ENCODE measurements at places on chromosomes 16 and 17.

DNA sequence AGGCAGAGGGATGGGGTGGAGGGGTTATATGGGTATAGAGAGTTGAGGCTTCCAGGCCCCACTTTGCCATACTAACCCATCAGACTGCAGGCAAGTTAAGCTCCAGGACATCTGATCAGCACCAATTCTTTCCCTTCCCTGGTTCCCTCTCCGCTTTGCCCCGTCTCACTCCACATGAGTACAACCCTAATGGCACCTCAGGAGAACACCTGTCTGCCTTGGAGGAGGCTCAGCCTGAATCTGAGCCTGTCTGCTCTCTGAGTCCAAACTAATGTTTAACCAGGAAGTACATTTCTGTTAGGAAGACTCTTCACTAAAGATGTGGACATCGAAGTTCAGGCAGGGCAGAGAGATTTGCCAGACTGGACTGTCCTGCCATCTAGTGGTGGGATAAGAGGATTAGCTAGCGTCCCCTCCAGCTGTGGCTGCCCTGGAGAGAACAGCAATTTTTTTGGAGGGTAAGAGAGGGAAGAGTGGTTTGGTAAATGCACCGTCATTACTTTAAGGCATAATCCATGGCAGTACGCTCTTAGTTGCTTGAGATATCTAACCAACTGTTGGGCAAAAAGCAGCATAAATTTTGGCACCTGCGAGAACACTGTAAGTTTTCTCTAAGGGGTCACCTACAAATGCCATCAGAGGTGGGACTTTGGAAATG lies 29.2 kb upstream of the LRRC75A start:
- DNase-seq: peak; percentile 90

DNA sequence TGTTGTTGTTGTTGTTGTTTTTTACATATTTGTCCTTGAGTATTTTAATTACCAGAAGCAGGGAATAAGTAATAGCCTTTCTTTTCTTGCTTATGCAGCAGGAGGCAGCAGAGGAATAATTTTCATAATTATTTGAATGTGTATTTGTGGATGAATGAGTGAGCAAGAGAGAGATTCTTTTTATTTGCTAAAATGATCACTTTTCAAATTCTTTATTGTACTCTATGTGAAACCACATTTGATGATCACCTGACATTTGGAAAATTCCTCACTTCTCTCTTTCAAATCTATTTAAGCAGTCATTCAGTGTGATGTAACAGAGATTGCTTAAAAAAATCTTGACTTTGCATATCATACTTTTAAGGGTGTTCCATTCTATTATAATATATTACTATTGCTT lies 223.6 kb downstream of the BCAS3 start:
- DNase-seq: no peak

DNA sequence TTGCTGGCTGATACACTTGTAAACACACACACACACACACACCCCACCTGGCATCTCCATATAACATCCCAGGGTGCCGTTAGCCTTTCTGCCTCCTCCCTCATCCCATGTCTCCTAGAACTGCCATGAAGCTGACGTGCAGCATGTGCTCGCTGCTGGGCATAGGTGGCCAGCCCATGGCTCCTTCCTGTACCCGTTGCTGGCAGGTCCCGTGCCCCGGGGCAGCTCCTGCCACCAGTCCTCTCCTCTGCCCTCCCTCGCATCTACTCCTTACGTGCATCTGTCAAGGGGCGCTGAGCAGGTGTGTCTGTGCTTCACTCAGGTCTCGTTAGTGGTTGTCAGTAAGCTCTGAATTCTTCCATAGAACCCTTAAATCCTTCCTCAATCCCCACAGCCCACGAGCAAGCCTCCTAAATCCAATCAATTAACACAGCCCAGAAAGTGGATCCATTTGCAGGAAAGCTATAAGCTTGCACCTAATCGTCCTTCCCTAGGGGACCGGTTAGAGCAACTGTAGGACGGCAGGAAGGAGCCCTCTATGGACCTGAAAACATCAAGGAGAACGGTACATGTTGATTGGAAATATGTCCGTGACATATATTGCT lies 218.1 kb upstream of the FOXF1 start:
- no peak for DNase-seq

DNA sequence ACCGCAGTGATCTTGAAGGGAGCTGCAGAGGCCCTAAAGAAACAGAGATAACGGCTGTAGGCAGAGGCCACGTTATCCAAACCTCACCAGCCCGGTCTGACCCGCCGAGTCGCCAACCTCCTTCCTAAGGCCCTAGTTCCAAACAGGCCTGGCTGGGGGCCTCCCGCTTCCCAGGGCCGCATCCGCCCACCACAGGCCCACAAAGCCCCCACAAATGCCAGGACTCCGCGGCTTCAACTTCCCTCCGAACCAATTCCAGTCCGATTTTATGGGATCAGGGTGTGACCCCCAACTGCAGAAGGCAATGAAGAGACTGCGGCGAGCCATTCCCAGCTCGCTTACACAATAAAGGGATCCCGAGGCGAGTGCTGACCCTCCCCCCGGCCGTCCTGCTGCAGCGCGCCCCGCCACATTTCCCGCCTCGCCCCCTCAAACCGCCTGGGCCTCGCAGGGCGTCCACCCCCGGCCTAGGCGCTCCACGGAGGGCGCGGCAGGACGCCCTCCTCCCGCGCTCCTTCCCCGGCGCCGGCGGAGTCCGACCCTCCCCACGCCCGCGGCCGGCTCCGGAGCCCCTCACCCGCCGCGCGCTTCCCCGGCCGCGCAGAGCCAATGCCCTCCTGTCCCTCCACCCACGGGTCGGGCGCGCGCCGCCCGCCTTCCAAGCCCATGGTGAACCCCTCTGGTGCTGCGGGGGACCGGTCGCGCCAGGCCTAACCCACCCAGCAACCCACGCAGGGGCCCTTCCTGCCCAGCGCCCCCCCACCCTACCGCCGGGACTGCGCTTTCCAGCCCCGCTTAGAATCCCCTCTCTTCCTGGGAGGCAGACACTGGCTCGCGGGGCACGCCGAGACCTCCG lies 926 bp downstream of the MYH10 start:
- DNase-seq: peak; percentile 63

GRCh38 chr17:48148029-48148770 lies 40.6 kb downstream of the SNX11 start:
- DNase-seq: no peak

- no peak for DNase-seq
Observed at GRCh38 chr17:72603420-72604242, 482.8 kb downstream of the SOX9 start.

- DNase-seq: peak; percentile 97
Observed at GRCh38 chr17:28710861-28711722, 596 bp downstream of the PROCA1 start.

DNA sequence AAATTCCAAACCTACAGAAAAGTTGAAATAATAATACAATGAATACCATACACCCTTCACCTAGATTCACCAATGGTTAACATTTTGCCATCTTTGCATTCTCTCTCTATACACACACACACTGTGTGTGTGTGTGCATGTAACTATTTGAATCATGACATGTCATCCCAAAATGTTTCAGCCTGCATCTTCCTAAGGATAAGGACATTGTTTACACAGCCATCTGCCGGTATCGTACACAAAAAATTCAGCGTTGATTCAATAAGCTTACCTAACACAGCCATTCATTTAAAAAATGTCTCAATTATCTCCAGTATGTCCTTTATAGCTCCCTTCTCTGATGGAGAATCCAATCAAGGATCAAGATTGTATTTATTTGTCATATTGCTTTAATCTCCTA lies 3.9 kb downstream of the MXRA7 start:
- DNase-seq: no peak

DNA sequence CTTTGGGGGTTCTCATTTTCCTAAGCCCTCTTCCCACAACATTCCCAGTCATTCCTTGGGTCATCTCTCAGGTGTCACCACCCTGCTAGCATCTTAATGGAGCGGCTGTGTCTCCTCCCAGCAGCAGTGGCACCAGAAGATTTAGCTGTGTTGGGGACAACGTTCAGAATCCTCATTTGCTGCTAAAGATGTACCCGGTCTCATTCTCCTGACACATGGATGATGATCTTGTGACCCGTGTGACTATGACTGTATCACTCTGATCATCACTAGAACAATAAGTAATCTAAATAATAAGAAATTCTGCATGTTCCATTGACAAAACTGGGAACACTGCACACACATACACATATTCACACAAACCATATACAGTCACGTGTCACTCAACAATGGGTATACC lies 399.9 kb upstream of the HSBP1 start:
- DNase-seq: no peak

- DNase-seq: no peak
Observed at GRCh38 chr16:77322757-77323156, 112.1 kb downstream of the ADAMTS18 start.

DNA sequence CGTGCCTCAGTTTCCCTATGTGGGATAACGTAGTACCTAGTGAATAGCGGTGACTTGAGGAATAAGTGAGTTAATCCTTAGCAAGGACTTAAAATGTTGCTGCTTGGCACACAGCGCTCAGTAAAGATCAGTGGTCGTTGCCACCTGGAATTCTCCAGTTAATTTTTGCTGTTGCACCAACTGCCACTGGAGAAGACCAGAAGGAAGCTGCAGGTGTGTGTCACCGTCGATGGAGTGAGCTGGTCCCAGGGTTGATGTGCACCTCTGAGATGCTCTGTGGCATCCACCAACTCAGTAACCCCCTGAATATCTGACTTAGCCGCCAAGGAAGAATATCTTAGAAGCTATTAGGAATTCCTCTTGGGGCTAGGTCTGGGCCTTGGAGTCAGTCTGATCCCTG lies 4.1 kb downstream of the ABCC1 start:
- no peak for DNase-seq

DNA sequence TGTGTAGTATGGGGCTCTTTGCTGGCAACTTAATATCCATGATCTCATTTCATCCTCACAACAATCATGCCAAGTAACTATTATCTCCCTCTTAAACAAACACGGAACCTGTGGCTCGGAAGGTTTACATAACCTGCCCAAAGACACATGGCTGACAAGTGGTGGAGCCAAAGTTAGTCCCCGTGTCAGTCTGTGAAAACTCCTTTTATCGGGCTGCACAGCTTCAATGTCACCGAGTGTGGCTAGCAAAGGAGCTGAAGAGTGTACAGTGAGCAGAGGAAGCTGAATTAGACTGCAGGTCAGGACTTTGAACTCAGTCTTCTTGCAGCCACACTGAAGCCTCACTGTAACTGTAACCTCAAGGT lies 80.3 kb downstream of the PARN start:
- DNase-seq: no peak

DNA sequence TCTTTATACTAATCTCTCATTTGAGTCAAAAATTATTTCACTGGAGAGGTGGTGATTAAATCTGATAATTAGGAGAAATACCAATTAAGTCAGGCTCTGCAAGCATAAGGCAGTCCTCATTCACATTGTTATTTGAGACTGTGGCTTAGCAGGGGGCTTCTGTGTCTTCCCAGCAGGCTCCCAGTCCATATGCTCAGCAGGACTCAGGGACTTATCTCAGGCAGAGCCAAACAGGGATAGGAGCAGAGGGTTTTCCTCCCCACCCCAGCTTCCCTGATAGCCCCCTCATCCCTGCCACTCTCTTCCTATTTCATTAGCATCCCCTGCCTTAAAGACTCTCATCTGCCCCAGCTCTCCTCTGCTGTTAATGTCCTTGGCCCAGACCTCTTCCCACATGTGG lies 104.3 kb upstream of the DNAH9 start:
- DNase-seq: no peak

GRCh38 chr16:57000271-57001025 lies 11.1 kb downstream of the NLRC5 start:
- DNase-seq: no peak
